ENCODE measurements at places on chromosomes 13 and 19.

DNA sequence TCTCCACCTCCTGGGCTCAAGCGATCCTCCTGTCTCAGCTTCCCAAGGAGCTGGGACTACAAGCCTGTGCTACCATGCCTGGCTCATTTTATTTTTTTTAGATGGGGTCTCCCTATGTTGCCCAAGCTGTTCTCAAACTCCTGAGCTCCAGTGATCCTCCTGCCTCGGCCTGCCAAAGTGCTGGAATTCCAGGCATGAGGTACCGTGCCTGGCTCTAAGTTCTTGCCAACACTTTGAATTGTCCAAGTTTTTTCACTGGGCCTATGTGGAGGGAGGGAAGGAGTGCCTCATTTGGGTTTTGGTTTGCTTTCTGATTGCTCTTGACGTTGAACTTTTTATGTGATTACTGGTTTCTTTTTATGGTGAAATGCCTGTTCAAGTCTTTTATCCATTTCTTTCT, 4.4 kb upstream of the UNC13A start:
- DNase-seq = no peak

GRCh38 chr13:97743938-97744337, 209.5 kb upstream of the IPO5 start:
- DNase-seq = no peak

DNA sequence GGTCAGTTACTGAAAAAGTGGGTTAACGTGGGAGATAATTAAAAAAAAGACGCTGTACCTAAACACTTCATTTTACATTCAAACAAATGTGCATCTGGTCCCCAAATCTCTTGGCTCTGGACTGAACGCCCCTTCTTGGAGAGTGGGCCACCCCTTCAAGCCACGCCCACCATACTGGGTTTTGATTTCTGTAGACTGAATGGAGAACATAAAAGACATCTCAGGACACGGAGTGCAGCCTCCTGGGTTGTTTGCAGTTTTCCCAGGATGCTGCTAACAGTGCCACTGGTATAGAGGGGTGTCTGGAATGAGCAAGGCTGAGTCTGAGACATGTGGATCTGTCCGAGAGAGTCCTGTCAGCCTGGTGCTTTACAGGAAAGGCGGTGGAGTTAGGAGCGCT, 10.6 kb downstream of the TFDP1 start:
- no peak for DNase-seq

- peak; percentile 15 for DNase-seq
Measured at GRCh38 chr19:43438291-43439031, 23.8 kb downstream of the TEX101 start.

DNA sequence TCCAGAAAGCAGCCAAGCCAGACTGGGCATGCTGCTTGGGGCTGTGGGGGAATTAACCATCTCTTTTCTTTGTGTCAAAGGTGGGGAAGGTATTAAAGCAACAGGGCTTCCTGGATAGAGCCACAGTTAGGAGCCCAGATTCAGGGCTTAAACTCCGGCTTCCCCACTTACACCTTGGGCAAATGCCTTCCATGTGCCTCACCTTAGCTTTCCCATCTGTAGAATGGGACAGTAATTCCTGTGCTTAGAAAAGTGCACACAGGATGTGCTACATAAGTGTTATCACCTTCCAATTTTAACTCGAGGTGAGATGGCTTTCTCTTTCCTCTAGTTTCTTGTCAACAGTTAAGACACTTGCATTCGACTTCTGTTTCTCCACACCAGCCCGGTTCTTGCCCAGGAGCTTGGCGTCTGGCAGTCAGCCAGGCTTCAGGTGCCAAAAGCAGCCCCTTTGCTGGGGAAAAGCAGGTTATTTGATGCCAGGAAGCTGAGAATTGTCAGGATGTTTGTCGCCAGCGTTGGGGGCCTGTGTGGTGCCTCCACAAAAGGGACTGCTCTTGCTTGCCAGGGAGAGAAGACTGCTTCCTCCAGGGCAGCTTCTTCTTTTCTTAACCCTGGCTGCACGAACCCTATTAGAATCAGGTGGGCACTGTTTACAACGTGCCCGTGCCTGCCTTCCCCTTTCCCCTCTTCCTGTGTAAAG, 79.2 kb downstream of the SIPA1L3 start:
- DNase-seq = no peak

- DNase-seq = no peak
Measured at GRCh38 chr13:103104340-103104739, 38.1 kb upstream of the SLC10A2 start.

GRCh38 chr13:43805071-43805468, 18.3 kb upstream of the ENOX1 start:
- no peak for DNase-seq

- DNase-seq = no peak
Measured at GRCh38 chr13:97329331-97329730, 104.6 kb upstream of the RAP2A start.

DNA sequence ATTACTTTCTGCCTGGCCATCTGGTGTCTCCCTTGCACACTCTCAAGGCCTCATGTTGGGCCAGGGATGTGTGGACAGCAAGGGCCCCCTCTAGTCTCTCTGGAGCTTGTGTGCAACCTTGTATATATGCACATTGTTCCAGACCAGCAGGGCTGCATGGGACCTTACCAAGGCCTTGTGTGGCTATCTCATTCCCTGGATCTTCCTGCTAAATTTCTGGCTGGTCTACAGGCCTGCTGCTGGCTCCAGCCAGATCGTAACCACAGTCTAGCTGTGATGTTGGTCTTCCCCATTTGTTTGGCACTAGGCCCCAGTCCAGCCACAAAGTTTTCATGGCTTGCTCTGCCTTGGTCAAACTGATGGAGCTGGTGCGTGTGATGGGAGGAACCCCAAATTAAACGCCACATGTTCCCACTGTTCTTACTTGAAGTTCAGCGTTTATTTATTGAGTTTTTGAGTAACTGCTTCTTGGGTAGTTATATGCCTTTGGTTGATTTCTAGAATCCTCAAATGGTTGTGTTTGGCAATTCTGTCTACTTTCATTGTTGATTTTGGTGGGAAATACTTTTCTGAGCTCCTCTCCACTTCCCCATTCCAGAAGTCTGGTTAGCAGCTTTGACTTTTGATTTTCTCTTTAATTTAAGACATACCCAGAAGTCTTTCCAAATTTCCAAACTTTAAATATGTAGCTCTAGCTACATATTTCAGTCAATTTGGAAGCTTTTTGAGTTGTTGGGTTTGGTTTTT, 56.4 kb downstream of the SIPA1L3 start:
- DNase-seq = no peak

GRCh38 chr13:40777166-40777808, 6.3 kb upstream of the MRPS31 start:
- DNase-seq = peak; percentile 49

GRCh38 chr13:39879286-39880035, 224.0 kb downstream of the COG6 start:
- DNase-seq = no peak

DNA sequence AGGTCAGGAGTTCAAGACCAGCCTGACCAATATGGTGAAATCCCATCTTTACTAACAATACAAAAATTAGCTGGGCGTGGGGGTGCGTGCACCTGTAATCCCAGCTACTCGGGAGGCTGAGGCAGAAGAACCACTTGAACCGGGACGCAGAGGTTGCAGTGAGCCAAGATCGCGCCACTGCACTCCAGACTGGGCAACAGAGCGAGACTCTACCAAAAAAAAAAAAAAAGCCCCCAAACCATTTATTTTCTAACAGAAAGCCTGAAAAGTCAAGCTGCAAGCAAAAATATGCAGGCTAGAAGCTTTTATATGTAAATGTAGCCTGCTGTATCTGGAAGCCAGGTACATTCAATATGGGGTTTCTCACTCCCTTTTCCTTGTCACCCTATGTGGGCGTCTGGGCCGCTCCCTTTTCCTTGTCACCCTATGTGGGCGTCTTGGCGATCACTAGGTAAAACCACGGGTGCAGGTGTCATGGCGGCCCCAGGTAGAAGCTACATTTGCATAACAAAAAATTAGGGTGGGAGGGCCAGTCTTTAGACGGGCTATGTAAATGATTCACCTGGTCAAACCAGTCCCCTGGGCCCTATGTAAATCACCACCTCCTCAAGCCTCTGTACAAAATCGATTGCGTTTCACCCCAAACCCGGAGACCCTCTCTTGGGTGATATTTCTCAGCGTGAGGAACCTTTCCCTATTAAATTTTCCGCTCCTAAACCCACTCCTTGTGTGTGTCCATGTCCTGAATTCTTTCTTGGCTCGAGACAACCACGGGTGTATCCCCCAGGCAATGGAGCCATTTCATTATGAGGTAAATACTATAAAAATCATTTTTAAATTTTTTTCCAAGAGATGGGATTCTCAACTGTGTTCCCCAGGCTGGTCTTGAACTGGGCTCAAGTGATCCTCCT, 2.1 kb downstream of the TRIM13 start:
- DNase-seq = no peak

DNA sequence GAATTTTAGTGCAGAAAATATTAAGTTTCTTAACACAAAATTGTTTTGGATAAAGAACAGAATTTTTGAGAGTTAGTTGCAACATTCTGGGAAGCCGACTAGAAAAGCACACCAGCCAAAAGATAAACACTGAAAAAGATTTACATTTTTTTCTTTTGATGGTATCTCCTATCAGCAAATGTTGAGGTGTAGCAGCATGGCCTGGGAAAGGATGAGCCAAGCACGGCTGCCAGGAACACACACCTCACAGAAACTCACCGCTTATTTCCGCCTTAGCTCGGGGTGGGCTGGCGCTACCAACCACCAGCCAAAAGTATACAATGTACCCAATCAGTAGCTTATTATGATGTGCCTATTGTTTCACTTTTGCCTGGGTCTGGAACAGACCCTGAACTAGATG, 134.7 kb downstream of the MIPEP start:
- DNase-seq = no peak

DNA sequence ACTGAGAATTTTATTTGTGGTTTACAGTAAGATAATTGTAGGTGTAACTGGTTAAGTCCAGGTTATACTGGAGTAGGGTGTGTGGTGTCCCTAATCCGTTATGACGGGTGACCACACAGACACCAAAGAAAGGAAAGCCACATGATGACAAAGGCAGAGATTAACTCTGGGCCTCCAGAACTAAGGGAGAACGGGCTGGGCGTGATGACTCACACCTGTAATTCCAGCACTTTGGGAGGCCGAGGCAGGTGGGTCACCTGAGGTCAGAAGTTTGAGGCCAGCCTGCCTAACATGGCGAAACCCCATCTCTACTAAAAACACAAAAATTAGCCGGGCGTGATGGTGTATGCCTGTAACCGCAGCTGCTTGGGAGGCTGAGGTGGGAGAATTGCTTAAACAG, 10.2 kb upstream of the FUT2 start:
- no peak for DNase-seq

DNA sequence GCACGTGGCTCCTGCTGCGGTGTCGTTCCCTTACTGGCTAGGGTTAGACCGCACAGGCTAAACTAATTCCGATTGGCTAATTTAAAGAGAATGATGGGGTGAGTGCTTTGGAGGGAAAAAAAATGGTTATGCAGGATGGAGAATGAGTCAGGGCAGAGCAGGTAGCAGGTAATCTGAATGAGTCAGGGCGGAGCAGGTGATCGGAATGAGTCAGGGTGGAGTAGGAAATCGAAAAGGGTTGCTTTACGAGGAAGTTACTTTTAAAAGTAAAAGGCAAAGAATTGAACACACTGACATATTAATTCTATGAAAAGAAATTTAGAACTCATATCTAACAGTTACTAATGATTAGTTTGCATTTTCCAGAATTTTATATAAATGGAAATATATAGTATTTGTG, 335.5 kb downstream of the FOXO1 start:
- DNase-seq = no peak

- DNase-seq = no peak
Measured at GRCh38 chr13:103873725-103874124, 807.5 kb upstream of the SLC10A2 start.

GRCh38 chr13:41061914-41062837, 867 bp downstream of the WBP4 start:
- peak; percentile 10 for DNase-seq

DNA sequence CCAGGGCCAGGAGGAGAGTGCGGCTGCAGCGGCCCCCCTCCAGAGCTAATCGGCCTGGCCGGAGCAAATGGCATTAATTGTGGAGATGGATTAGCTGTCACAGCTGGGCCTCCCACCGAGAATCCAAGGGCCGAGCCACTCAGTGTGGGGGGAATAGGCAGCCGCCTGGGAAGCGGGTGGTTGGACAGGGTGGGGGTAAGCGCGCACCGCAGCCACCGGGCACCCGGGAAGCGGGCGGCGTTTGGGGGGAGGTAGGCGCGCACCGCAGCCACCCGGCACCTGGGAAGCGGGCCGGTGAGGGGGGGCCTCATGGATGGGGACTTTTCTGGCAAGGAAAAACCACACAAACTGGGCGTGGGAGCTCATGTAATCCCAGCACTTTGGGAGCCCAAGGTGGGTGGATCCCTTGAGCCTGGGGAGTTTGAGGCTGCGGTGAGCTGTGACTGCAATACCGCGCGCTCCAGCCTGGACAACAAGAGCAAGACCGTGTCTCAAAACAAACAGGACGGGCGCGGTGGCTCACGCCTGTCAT, 9.7 kb downstream of the R3HDM4 start:
- no peak for DNase-seq

DNA sequence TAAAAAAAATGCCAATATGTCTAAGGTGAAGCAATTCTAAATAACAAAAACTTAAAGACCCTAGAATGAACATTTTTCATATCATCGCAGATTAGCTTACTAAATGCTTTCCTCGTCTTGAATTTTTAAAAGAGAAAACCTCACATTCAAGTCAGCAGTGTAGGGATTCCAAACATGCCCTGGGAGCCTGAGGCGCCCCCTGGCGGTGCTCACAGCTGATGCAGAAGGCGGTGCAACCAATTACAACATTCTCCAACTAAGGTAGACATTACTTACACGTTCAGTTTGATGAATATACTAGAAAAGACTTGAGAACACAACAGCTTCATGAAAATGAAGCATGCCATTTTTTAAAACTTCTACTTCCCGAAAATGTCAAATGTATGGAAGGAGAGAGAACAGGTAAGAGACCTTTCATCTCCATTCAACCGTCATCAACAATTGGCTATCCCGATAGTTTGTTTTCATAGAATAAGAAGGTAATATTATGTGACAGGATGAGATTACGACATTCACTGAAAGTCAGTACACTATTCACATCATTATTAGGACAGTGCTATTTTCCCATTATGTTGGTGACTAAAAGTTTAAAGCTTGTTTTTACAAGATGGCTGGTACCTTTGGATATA, 304.4 kb downstream of the DCLK1 start:
- DNase-seq = no peak

GRCh38 chr13:110834572-110834971, 80.3 kb downstream of the ANKRD10 start:
- DNase-seq = no peak

GRCh38 chr19:49682274-49682673, 5.2 kb downstream of the PRMT1 start:
- no peak for DNase-seq
